ENCODE measurements at places on chromosomes 16 and 17.

- DNase-seq, result no peak
Observed at GRCh38 chr17:31580316-31580705, 188.8 kb downstream of the RAB11FIP4 start.

DNA sequence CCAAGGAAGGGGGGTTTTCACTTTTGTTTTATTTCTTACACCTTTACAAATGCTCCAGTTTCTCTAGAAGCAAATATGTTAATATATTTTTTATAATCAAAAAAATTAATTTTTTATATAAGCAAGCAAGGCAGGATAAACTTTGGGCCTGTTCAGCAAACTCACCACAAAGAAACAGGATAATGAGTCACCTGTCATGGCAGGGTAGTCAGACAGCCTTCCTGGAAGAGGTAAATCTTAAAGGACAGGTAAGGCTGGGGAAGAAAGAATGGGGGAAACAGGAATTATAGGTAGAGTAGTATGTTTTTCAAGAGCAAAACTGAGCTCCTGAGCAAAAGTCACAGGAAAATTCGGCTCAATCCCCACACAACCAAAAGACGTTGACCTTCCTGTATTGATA, 186.3 kb upstream of the SOX9 start:
- no peak for DNase-seq

DNA sequence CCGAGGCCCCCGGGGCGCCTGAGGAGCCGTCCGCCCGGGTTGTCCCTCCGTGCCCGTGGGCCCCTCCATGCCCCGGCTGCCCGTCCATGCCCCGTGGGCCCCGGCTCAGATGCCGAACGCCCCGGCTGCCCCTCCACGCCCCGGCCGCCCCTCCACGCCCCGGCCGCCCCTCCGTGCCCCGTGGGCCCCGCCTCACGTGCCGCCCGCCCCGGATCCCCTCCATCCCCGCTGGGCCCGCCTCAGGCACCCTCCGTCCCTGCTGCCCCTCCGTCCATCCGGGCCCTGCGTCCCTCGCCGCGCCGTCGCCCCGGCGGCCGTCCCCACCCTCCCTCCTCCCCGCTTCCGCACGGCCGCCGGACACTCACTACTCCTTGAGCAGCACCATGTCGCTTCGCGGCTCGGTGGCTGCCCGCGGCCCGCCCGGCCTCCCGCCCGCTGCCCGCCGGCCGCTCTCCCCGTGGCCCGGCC, 382 bp downstream of the PITPNA start:
- DNase-seq, result no peak

GRCh38 chr17:66713533-66714042, 121.3 kb upstream of the CACNG5 start:
- peak; percentile 65 for DNase-seq

- no peak for DNase-seq
Observed at GRCh38 chr16:84613408-84614072, 4.3 kb downstream of the COTL1 start.

- no peak for DNase-seq
Observed at GRCh38 chr16:54934481-54935265, 4.0 kb downstream of the IRX5 start.

DNA sequence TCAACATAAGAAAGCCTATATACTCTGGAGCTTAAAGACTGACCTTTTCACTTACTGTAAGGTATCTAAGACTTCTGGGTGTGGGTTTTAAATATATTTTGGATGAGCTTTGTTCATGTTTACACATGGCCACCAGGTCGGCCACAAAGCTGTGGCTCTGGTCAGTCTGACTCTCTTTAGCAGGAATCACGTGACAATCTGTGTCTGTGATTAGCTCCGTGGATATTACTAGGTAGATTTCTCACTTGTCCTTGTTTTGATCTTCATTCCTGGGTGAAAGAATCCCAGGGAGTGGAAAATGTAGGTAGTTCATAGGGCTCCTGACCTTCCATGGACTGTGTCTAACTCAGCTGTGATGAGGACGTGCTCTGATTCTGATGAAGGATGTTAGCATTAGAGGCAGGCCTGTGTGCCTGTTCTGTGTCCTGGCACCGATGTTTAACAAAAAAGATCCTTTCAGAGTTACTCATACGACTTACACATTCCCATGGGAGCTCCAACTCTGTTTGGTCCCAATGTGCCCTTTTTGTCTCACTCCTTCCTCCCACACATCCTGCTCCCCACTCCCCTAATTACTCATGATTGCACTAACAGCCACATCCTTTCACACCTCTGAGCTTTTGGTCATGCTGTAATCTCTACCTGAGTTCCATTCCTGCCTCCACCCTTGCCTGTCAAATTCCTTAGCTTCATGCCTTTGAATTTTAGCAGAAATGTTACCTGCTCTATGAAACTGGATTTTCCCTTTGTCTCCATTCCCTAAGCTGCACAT, 425.1 kb downstream of the MAF start:
- DNase-seq, result no peak

- no peak for DNase-seq
Observed at GRCh38 chr16:60905811-60906210, 1130.4 kb downstream of the CDH8 start.

DNA sequence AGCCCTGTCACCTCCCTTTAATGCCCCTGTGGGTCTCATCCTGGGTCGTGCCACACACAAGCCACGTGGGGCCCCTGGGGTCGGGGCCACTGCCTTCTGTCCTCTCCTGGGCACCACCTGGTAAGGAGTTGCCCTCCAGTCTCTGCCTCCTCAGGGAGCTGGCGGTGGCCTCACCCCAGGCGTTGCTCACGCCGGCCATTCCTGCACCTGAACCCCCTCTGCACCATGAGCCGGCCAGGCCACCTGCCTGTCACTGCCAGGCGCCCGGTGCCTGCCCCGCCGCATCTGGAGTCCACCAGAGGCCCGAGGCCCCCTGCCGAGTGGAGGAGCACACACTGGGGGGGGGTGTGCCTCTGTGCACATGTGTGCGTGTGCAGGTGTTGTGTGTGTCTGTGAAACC, 10.4 kb downstream of the NHERF2 start:
- DNase-seq, result no peak

DNA sequence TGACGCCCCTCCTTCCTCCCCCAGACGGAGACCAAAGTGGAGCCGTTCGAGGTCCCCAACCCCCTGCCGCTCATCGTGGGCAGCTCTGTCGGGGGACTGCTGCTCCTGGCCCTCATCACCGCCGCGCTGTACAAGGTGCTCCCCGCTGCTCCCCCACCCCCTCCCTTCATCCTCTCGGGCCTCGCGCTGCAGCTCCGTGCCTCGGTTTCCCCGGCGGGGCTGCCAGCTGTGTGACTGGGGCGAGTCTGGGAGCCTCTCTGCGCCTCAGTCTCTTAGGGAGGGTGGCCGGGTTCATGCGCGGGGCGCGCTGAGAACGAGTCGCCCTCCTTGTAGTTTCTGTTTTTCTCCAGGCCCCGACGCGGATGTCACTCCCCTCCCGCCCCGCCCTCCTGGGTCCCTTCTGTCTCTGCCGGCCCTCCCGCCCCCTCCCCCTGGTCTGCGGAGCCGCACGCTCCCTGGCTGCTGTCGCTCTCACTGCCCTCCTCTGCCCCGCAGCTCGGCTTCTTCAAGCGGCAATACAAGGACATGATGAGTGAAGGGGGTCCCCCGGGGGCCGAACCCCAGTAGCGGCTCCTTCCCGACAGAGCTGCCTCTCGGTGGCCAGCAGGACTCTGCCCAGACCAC, 23.7 kb upstream of the ITGAX start:
- no peak for DNase-seq

- no peak for DNase-seq
Observed at GRCh38 chr16:16985707-16986106, 485.1 kb downstream of the XYLT1 start.

GRCh38 chr16:81136390-81137335, 40.5 kb upstream of the GCSH start:
- DNase-seq, result no peak

DNA sequence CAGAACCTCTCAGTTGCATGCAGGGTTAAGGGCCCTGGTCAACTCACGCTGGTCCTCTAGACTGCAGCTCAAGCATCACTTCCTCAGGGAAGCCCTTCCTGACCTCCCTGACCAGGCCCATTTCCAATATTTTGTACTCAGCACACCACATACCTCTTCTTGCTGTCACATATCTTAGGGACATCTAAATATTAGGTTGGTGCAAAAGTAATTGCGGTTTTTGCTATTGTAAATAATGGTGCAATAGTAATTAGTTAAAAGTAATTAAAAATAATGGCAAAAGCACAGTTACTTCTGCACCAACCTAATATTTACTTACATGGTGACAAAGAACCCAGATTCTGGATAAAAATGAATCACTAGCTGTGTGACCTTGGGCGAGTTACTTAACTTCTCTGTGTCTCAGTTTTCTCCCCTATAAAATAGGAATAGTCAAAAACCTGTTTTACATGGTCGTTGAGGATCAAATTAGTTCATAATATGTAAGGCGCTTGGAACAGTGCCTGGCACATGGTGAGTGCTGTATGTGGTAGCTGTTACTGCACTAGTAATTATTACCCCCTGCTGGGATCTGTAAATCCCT, 177.4 kb downstream of the PRKCB start:
- DNase-seq, result no peak

DNA sequence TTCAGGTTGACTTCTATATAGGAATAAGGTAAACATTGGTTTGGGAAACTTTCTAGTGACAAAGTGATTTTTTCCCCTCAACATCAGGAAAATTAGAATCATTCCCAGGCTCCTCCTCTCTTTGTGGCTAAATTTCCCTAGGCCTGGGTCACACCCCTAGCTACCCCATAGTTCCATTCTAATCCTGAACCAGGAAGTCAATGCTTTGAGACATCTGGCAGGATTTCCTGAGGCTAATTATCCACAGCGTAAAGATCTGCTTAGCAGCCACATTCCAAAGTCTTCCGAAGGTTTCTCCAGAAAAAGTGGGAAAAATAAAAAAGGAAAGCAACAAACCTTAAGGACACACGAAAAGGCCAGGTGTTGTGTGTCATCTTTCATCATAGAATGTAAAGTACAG, 60.3 kb upstream of the CORO6 start:
- no peak for DNase-seq

GRCh38 chr16:11310997-11311561, 29.9 kb upstream of the PRM1 start:
- DNase-seq, result peak; percentile 68

- no peak for DNase-seq
Observed at GRCh38 chr17:39213852-39214251, 11.9 kb downstream of the STAC2 start.

DNA sequence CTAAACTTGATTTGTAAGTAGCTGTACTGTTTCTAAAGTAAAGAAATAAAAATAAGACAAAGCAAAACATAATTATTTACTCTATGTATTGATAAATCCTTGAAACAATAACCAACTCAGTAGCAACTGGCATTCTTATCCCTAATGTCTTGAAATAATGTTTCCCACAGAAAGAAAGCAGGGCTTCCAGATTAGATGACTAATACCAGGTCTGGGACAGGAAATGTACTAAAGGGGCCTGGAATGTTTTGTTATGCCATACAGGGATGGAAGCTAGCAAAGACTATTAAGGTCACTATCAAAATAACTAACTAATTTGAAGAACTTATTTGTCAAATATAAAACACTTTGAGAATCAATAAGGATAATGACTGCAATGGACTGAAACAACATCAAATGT, 82.1 kb downstream of the CFDP1 start:
- DNase-seq, result no peak

GRCh38 chr16:72166954-72167561, 4.9 kb downstream of the PMFBP1 start:
- no peak for DNase-seq

DNA sequence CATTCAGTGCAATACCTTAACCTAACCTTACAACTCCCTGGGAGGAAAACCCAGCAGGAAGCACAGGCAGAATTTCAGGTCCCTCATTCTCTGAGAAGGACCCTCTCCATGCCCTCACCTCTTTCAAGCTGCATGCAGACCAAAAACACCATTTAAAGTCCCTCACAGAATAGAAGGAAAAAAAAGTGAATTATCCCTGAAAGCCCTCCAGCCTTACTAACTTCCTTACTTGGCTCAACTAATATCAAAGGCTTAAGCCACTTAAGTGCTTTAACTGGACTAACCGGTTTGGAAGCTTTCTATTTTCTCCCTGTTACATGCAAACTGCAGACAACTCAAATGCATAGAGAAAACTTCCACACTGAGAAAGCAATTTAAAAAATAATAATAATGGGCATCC, 60.5 kb downstream of the ADAMTS18 start:
- no peak for DNase-seq

DNA sequence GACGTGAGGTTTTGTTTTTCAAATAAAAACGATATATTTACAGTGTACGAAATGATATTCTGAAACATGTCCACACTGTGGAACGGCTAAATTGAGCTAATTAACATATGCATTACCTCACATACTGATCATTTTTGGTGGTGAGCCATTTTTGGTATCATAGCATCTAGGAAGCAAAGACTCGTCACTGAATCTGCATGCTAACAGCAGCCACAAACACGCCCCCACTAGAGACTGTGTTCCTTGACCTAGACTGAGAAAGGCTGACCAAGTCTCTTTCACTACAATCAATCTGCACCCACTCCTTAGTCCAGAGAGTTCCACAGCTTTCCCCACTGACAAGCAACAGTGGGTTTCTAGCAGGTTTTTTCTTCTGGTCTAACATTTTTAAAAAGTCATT, 29.5 kb downstream of the NPLOC4 start:
- no peak for DNase-seq

DNA sequence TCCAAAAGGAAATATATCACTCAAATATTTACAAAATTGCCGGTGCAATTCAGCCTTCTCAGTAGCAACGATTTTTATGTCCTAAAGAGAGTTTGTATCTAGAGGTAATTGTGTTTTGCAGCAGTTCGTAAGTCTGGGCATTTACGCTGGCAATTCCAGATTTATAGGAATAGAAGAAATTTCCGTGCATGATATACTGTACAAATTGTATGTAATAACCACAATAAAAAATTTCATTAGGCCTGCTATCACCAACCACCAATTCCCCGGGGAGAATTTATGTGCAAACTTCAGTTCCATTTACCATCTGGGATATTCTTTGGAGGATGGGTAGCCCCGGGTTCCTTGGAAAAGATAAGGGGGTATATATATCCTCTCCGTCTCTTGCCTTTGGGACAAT, 401.5 kb downstream of the TMEM114 start:
- DNase-seq, result no peak

DNA sequence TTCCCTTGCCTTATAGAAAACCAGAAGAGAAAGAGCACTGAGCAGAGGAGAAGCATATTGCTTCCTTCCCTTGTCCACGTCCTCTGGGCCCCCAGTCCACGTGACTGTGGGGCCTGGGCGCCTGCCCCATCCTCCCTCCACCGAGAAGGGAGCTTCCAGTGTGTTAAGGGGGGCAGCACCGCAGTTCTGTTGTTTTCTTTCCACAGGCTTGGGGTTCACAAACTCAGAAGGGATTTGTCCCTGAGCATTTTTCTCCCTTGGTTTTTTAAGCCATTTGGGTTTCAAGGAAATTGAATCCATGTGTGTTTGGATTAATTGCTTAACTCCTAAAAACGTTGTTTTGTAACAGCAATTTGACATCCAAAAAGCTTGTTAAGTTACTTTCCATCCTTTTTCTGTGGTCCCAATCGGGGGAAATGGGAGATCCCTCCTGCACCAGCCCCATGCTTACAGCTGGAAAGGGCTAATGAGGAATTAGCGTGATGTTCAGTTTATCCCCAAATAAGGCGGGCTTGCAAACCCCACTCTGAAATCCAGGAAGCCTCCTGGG, 347.5 kb upstream of the TNRC6C start:
- DNase-seq, result no peak

GRCh38 chr16:49292413-49292812, 10.8 kb upstream of the CBLN1 start:
- no peak for DNase-seq

- DNase-seq, result no peak
Observed at GRCh38 chr17:13541032-13541480, 60.7 kb downstream of the HS3ST3A1 start.

GRCh38 chr16:21994856-21995465, 6.0 kb downstream of the PDZD9 start:
- DNase-seq, result no peak
